Dorsolateral prefrontal cortex (tissue), 122 donors: ENCODE measurements at places on chromosomes 3 and 15. TPM values are rescaled to one million over a fixed set of nuclear protein-coding genes. Genes with fewer than 3 reads are reported as not detected.

NPAP1 gene
- total RNA-seq, result 0.91 TPM

SLC22A13 gene
- total RNA-seq, result 5.0 TPM

LMCD1 gene
- total RNA-seq, result 10.7 TPM

EPHB1 gene
- 26.5 TPM for total RNA-seq

P2RY13 gene
- total RNA-seq, result 0.98 TPM

GASK1A gene
- 15.3 TPM for total RNA-seq

SERF2 gene
- total RNA-seq, result 278 TPM

EOGT gene
- 15.6 TPM for total RNA-seq

MKRN3 gene
- total RNA-seq, result 7.1 TPM

NR1I2 gene
- 0.46 TPM for total RNA-seq

TP53BP1 gene
- total RNA-seq, result 82.7 TPM

SPESP1 gene
- 2.3 TPM for total RNA-seq

ECE2 gene
- total RNA-seq, result 20.4 TPM

ADPRH gene
- total RNA-seq, result 3.7 TPM

PRR20G gene
- not detected for total RNA-seq

RPUSD2 gene
- total RNA-seq, result 6.0 TPM

UROC1 gene
- total RNA-seq, result 0.22 TPM

TRPM1 gene
- total RNA-seq, result 0.95 TPM

SCG5 gene
- total RNA-seq, result 261 TPM

DNAJB11 gene
- total RNA-seq, result 22.1 TPM

NTRK3 gene
- 143 TPM for total RNA-seq

IMPG2 gene
- total RNA-seq, result 1.3 TPM

MST1R gene
- 2.8 TPM for total RNA-seq

PLA1A gene
- 3.1 TPM for total RNA-seq

RTP3 gene
- not detected for total RNA-seq

TMEM40 gene
- not detected for total RNA-seq

CHST2 gene
- total RNA-seq, result 30.9 TPM

EPHB3 gene
- 5.5 TPM for total RNA-seq

TMEM108 gene
- 22.8 TPM for total RNA-seq

ITPKA gene
- 23.0 TPM for total RNA-seq

HGD gene
- total RNA-seq, result 1.8 TPM

GHSR gene
- total RNA-seq, result not detected

RETNLB gene
- not detected for total RNA-seq

GNAT1 gene
- not detected for total RNA-seq

SLCO2A1 gene
- total RNA-seq, result 5.9 TPM

STRIT1 gene
- total RNA-seq, result not detected

TRIM71 gene
- total RNA-seq, result 1.5 TPM

NEK10 gene
- 20.9 TPM for total RNA-seq

FBXW12 gene
- 1.2 TPM for total RNA-seq
